ENCODE measurements at places on chromosomes 12 and 14.
A peak's percentile ranks its signal among the peaks of the same experiment; 100 is the strongest.

DNA sequence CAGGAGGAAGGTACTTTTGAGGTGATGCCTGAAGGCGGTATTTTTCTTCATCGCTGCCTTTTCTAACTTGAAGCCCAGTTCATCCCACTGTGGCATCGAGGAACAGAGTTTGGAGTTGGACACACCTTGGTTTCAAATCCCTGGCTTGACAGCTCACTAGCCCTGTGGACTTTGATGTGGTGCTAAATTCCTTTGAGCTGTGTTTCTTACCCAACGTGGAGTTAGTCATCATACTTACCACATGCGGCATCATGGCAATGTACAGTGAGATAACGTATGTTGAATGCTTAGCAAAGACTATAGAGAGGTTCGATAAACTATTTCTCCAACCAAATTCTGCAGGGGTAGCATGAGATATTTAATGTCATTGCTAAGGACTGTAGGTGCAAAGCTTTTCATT, 3.4 kb downstream of the PLEKHG3 start:
- DNase-seq = no peak

GRCh38 chr12:132559652-132560363, 50.6 kb downstream of the LRCOL1 start:
- peak; percentile 5 for DNase-seq

- no peak for DNase-seq
These were observed 1.8 kb upstream of the COCH start for GRCh38 chr14:30872602-30873001.

- no peak for DNase-seq
These were observed 17.3 kb upstream of the KCNK10 start for GRCh38 chr14:88340357-88340756.

GRCh38 chr12:27967551-27968054, 4.9 kb downstream of the PTHLH start:
- DNase-seq = no peak

DNA sequence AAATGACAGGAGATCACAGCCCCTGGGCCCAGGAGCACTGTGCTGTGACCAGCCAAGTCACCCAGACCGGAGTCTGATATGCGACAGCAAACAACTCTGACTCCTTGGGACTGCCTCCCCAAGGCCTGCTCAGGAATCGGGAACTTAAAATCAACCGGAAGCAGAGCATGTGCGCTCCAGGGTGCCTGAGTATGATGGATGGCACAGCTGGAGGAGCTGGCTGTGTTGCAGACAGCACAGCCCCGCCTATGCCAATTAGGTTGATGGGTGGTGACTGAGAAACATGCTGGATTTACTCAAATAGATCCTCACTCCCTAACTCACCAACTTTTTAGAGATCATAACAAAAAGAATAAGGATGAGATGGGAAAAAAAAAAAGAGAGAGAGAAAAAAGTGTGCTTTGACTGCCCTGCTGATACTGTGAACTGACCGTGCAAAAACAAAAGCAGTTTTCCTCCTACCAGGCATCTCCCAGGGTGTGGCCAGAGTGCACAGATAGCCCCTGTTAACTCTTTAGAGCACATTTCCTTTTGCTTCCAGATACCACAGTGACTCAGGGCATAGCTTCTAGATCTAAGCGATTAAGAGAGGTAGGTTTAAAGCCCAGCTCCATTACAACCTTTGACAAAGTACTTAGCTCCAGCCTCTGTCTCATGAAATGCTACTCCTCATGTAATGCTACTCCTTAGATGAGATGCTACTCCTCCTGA, 27.4 kb upstream of the STON2 start:
- DNase-seq = no peak

DNA sequence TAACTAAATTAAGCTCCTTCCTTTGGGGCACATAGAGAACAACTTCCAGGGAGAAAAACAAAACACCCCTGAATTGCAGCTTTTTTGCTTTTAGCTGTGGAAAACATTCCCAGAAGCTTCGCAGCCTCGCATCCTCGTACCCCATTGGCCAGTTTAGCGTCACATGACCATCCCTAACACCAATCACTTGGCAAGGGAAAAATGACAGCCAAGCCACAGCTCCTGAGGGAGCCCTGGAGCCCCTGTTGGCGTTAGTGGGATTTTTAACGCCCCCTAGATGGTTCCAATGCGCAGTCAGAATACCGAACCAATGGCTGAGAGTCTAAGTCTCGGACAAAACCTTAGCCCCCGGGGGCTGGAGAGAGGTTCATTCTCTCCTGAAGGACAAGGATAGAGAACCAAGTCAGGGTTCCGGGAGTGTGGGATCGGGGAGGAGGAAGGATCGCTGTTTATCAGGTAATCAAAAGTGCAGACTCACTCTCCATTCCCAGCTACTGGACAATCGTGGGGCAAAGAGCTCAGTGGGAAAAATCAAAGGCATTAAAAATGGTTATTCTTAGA, 135.6 kb upstream of the HIF1A start:
- no peak for DNase-seq

DNA sequence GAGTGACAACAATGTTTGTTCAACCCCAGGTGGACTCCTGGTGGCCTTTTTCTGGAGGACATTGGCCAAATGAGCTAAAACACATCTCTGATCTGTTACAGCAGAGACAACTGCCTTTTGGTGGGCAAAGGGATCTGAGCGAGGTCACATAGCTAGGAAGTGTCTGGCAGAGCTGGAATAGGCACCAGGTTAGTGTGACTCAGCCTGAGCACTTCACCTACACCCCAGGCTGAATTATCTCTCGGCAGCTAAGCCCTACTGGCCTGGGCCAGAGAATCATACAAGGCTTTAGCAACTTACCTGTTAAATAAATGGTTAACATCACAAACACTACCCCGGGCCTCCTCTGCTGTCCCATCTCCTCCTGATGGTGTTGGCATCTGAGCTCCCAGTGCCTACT, 50.2 kb upstream of the HSPB8 start:
- no peak for DNase-seq

GRCh38 chr12:103589517-103589916, 2.4 kb downstream of the STAB2 start:
- no peak for DNase-seq

All from amniotic stem cell (primary cell).